ENCODE measurements at places on chromosomes 3 and 15.

DNA sequence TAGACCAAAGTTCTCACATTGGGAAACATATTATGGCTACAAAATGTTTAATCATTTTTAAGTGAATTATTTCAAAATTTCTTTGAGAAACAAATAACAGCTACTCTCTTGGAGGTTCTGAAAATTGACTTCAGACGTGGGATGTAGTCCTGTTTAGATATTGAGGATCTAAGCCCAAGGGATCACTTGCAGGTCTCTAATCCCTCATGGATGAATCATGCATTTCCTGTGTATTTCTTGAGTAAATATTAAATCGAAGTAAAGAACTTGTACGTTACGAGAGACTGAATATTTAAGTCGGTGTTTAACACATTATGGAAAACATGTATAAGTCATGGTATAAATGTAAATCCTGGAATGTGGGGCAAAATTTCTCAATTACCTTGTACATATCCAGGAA is 119.8 kb downstream of the EPHA3 start:
- no peak for DNase-seq

DNA sequence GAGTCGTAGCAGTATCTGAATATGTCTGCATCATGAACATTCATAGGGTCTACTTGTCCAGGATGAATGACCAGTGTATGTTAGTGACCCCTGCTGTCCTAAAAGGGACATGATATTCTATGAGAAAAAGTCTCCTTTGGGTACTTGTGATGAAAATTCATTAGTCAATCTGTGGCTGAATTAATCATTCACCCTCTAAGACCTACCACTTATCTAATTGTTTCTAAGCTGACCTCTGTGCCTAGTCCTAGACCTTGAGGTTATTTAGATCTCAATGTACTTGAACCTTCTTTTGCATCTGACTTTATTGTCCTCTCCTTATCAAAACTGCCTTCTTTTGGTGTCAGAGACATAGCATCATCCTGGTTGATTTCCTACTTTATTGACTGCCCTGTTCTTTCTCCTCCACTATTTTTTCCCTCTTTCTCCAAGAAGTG is 799.3 kb downstream of the DIPK2A start:
- peak; percentile 83 for DNase-seq

- no peak for DNase-seq
Observed at GRCh38 chr3:179391906-179392305, 44.4 kb downstream of the MFN1 start.

- DNase-seq = no peak
Observed at GRCh38 chr3:33664195-33664594, 53.9 kb downstream of the CLASP2 start.

DNA sequence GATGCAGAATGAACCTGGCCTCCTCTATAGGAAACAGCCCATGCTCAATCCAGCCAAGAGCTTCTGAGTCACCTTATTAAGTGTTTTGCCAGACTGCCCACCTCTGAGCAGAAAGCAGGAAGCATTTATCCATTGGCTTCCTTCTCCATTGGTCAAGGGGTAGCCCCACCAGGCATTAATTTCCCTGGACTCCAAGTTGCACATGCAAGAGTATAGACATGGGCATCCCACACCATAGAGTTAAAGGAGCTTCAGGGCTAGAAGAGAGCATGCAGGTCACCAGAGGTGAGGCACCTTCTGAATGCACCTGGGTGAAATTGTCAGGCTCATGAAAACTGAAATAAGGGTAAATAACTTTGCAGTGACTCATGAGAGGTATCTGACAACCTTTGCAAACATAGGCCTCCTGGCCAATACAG is 230.8 kb upstream of the STAC start:
- no peak for DNase-seq

GRCh38 chr15:74370471-74370870 is 3.0 kb upstream of the CYP11A1 start:
- no peak for DNase-seq

- DNase-seq = no peak
Observed at GRCh38 chr3:126117212-126117611, 33.3 kb upstream of the SLC41A3 start.

DNA sequence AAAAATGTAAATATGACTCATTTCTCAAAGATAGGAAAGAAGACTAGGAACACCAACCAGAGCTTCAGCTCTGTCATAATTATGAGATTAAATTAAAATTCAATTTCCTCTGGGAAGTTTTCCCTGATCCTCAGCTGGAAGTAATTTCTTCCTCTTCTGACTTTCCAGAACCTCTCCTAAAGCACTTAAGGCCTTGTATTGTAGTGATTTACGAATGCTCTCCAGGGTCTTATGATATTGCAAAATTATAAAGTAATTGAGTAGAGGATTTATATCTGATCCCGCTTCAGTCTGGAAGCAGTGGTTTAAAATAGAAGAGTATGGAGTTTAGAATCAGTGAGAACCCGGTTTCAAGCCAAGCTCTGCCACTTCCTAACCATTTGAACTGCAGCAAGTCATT is 279.8 kb downstream of the ZPLD1 start:
- no peak for DNase-seq

GRCh38 chr3:198113206-198114053 is 153.4 kb downstream of the LMLN start:
- no peak for DNase-seq

- no peak for DNase-seq
Observed at GRCh38 chr15:81473946-81474345, 99.9 kb upstream of the TMC3 start.

DNA sequence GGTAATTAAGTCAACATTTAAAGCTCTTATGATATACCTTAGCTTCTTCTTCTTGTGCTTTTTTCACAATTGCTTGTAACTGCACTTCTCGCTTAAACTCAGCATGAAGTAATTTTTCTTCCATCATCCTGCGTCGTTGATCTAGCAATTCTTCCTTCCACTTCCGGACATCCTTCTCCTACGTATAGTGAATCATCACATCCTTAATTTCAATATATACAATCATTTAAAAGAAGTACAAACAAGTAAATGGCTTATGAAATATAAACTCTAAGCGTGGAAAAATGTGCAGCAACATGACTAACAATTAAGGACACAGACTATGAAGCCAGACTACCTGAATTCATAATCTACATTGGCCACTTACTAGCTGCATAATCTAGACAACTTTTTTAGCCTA is 151.4 kb downstream of the SCAPER start:
- DNase-seq = no peak

DNA sequence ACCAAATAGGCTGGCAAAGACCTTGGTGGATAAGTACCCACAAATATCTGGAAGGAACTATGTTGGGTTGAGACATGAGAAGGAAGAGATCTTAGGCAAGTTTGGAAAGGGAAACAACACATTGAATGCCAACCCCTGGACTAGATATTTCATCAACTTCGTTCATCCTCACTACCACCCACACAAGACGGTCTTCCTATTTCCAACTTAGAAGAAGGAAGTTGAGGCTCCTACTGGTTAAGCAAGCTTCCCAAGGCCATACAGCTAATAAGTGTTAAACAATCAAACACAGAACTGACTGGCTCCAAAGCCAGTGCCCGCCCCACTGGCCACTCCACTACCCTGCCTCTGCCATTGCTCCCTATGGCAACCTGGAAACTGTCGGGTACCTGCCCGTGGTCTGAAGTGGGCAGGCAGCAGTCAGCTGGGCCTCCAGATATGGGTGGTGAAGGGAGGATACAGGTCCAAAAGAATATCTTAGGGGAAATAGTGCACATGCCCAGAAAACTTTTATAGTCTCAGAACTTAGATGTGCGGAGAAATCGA is 94.9 kb downstream of the LIPC start:
- no peak for DNase-seq

GRCh38 chr3:56205406-56205805 is 262.9 kb downstream of the ERC2 start:
- no peak for DNase-seq

DNA sequence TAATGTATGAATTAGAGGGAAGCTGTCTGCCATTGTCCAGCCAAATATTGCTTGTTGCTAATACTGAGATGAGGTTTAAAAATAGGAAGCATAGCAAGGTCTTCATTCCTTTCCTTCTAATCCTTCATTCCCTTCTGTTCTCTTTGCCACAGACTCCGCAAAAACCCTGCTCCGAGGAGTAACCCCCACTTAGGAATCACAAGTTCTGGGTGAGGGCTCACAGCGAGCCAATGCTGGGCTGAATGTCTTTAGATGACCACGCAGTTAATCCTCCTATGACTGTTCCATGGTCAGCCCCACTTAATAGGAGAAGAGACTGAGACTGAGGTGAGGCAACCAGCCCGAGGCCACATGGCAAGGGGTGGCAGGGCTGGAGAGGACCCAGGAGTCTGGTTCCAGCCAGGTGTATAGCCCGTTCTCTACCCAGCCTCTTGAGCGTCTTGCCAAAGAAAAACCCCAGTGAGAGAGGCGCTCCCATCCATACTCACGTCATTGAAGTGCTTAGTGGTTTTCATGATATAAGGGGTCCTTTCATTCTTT is 44.9 kb upstream of the CTSH start:
- no peak for DNase-seq

DNA sequence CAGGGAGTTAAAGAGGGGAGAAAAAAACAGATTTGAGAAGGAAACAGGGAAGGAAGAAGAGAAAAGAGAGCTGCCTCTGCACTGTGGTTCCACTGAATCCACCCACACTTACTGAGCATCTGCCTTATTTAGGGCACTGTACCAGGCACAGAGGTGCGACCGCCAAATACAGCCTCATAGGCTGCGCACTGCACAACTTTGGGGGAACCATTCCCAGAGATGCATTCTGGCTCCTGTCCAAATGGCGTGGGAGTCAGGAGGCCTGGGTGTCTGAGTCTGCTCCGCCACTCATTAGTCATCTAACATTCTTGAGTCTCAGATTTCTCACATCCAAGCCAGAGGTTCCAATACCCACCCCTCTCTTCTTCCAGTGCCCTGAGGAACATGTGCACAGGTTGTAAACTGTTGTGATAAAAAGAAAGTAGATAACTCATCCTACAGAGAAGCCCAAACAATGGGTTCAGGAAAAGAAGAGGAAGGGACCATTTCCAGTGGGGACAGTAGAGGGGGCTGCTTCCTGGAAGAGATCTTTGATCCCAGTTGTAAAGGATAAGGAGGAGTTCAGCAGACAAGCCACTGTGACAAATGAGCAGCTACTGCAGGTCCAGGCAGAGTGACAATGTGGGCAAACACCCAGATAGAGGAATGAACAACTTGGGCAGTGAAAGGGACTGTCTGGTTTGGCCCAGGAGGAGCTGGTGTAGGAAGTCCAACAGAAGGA is 254.6 kb downstream of the UACA start:
- DNase-seq = no peak

GRCh38 chr3:48232734-48233133 is 8.2 kb upstream of the ZNF589 start:
- peak; percentile 71 for DNase-seq

GRCh38 chr15:76344893-76345582 is 8.5 kb downstream of the ISL2 start:
- DNase-seq = no peak

DNA sequence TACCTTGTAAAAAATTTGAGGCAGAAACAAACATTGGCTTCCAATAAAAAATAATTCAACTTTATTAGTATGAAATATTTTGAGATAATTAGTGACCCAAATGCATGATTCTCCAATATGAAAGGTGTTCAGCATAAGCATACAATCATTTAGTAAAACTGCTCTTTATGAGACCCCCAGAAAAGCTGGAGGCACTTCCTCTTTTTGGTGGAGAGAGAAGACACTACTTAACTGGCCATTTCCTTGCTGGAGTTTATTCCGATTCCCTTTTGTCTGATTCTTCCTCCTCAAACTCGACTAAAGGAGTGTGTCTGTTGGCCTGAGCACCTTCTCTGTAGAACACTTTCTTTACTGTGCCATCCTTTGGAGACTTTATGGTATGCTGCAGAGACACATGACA is 34.8 kb upstream of the DCUN1D1 start:
- no peak for DNase-seq

GRCh38 chr3:149702691-149703441 is 45.0 kb upstream of the WWTR1 start:
- DNase-seq = no peak

All from putamen (tissue), 1 donor.